ENCODE measurements at places on chromosomes 4 and X.

DNA sequence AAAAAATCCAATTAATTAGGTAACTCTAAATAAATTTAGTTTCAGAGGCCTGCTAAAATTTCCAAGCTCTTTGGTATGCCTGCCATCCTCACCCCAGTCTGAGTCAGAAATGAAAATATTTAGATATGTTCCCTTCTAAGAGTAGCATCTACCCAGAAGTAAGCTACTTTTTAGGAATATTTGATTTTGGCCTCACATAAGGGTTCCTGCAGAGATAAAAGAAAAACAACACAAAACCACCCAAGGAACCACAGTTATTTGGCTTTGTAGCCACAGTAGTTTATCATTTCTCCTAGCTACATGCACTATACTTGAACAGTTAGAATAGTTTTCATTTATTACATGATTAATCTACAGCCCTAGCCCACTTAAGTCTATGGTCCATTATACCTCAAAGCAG lies 192.6 kb upstream of the FAM241A start:
- no peak for DNase-seq

- no peak for DNase-seq
Measured at GRCh38 chr4:114420069-114420468, 178.5 kb upstream of the UGT8 start.

GRCh38 chrX:1239681-1240142 lies 27.3 kb upstream of the CRLF2 start:
- no peak for DNase-seq

DNA sequence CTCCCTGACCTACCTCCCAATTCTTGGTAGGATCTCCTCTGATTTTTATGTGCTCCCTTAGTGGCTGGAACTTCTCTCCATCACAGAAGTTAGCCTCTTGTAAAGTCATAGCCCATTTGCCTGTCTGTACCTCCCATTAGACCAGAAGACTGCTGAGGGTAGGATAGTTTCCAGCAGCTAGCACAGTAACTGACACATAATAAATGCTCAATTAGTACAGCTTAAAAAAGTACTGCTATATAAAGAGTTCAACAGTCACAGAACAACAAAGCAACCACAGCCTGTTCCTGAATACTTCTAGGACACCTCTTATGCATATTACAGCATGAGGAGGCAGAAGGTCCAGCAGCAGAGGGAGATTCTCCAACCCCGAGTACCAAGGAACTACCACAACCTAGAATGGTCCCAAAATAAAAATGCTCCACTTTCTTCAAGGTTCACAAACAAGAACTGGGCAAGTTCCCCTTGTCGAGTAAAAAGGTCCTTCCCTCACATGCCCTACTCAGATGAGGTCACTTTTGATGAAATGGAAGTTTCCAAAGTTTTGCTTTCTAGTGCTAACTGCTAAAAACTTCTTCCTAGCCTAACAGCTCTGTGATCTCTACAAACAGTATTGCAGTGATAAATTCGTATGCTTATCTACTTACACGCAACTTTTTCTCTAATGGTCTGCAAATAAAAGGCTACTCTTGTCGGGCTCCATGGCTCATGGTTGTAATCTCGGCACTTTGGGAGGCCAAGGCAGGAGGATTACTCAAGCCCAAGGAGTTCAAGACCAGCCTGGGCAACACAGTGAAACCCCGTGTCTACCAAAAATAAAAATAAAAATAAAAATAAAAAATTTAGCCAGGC lies 12.8 kb downstream of the MECP2 start:
- DNase-seq = no peak

- DNase-seq = no peak
Measured at GRCh38 chrX:96729053-96729452, 44.4 kb downstream of the DIAPH2 start.

GRCh38 chr4:179692222-179692621 lies 2250.0 kb upstream of the AGA start:
- no peak for DNase-seq

GRCh38 chr4:182418054-182418734 lies 175.0 kb downstream of the TENM3 start:
- no peak for DNase-seq

GRCh38 chrX:13699183-13699826 lies 10.4 kb downstream of the RAB9A start:
- no peak for DNase-seq

DNA sequence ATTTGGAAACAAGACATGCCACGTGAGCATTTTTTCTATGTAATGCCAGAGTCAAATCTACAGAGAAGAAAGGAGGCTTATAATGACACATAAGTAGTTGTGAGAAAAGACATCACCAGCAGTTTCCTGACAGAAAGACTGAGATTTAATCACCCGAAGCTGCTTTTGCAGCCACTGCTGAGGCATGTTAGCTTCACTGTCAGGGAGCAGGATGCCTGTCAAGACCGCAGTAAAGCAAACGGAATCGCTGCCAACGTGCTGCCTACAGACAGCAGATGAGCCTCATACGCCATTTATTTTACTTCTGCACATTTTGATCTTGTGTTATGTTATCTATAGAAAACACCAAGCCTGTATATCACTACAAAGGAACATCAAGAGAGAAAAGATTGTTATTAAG lies 68.7 kb upstream of the NDST3 start:
- no peak for DNase-seq

GRCh38 chrX:25241461-25241860 lies 225.7 kb upstream of the ARX start:
- DNase-seq = no peak

Measured in substantia nigra (tissue), 51 donors.